AG04449 (cell line): ENCODE measurements at places on chromosomes 7 and 10.

GRCh38 chr10:31157123-31158010, 125.7 kb upstream of the ZNF438 start:
- no peak for DNase-seq

DNA sequence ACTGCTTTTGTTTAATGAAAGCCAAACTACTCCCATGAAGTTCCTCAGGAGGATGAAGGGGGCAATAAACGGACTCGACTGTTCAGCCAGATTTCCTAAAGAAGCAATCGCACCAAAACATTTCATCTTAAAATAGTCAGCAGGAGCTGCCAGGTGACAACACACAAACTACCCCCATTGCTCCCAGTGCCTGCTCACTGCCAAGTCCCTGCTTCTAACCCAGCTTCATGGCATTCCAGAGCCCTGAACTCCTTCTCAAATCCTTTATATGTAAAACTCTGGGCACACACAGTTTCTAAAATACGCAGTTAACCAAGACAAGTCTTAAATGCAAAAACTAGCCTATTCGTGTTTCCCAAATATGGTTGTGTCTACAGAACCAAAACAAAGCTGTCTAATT, 110.0 kb downstream of the SORBS1 start:
- no peak for DNase-seq

DNA sequence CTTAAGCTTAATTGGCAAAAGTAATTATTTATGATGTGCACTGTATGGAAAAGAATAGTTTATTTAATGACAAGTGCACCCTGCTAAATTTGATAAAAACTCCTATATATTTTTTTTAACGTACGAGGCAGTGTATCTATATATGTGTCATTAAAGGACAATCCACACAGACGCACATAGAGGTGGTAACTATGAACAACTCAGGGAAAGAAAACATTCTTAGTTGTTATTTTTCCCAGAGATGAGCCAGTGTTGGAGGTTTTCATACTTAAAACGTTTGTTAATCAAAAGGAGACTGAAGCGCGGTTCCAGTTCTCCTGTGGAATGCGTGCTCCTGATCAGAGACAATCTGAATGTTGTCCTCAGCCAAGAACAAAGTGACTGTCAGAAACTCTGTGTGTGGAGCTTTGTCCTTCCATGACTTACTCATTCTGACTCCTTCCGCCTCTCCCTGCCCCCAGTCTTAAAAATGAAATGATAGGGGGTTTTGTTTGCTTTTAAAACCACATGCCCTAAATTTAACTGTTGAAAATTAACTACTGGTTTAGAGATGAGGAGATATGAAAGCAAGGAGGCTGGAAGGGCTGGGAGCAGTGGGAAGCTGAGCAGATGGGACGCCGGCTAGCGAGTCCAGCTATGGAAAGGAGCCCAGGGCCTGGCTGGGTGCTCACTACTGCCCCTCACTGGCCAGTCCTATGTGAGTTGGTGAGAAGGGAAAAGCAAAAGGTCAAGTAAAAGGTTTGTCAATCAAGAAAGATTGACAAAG, 99.6 kb downstream of the SVIL start:
- peak; percentile 69 for DNase-seq

- DNase-seq, result no peak
These were observed 119.1 kb downstream of the CNOT4 start for GRCh38 chr7:135390829-135391228.

GRCh38 chr10:50310560-50311174, 59.4 kb upstream of the ASAH2 start:
- no peak for DNase-seq

GRCh38 chr10:88522715-88523114, 60.4 kb downstream of the RNLS start:
- no peak for DNase-seq

GRCh38 chr7:92177362-92177761, 1.6 kb downstream of the LRRD1 start:
- no peak for DNase-seq

DNA sequence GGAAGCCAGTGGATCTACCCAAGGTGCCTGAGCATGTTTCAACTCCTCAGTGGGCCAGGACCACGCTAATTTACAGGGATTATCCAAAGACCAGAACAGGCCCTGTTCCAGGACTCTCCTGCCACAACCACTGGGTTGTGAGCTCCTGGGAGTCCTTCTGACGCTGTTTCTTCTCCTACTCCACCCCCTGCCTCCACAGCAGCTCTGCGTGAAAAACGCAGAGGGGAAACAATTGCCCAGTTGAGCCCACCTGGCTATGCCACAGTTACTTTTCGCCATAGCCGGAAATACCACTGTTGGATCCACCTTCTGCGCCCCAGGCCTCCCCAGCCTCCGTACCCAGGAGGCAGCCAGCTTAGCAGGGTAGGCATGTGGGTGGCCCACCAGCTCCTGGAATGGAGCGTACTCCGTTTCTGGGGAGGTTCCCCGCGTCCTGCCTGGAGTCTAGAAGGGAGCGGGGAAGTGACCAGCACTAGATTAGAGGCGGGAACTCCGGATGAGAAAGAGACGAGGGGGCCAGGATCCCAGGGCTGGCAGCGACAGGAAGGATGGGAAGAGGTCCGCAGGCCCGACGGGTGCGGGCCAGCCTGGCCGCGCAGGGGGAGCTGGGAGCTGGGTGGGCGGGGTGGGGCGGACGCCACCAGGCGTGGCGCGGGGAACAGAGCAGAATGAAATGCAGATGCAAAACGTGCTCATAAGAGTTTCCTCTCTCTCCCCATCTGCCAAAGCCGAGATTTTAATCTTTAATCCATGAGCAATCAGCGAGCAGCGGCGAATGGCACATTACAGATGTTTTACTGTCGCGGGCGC, 32.1 kb upstream of the PAX2 start:
- no peak for DNase-seq

GRCh38 chr7:5234852-5235831, 45.1 kb downstream of the WIPI2 start:
- no peak for DNase-seq

- DNase-seq, result no peak
These were observed 161.9 kb downstream of the DNAJB6 start for GRCh38 chr7:157498657-157499056.
